H7 (cell line): ENCODE measurements at places on chromosomes 4 and X.
A peak's percentile ranks its signal among the peaks of the same experiment; 100 is the strongest.

DNA sequence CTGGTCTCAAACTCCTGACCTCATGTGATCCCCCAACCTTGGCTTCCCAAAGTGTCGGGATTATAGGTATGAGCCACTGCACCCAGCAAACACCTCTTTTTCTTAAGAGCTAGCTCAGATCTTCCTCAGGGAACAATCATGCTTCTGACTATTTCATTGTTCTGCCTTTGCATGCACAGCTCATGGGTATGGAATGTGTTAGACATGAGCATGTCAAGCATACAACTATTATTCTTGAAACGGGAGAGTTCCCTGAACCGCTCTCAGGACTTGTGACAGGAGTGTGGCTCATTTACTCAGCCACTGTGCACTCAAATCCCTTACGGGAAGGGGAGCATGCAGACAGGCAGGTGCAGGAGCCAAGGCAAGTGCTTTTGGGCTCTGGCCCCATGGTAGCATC is 231.7 kb upstream of the TAPT1 start:
- no peak for DNase-seq

- DNase-seq: no peak
These were observed 8.7 kb downstream of the P2RY8 start for GRCh38 chrX:1528186-1528883.

DNA sequence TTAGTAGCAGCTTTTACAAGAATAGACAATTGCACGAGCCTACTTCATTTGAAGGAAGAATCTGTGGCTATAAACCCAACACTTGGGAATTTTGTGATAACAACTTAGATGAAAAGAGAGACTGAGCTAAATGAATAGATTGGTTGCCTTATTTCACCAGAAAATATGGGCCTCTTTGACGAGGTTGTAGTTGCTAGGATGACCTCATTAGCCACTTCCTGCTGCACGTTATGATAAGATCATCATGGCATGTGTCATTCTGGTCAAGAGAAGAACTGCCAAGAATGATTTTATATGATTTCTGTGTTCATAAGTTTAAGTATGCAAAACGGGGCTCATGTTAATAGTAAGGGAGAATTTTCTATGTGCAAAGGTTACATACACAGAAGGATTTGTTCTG is 321.9 kb upstream of the GIMD1 start:
- DNase-seq: no peak

DNA sequence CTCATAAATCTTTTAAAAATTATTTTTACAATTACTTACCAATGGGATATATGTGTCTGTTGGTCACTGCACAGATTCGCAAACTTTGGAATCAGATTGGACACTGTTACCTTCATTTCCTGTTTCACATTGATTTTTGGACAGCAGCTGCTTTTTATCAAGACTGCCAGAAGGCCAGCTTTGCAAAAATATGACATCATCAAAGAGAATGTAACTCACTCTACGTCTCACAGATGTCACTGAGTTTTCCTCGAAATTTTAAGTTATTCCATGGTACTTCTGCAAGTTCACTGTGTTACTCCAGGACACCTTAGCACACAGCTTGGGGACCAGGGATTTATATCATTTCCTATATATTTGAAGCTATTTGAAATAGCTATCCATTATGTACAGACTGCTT is 31.8 kb upstream of the MAGEB2 start:
- DNase-seq: no peak

DNA sequence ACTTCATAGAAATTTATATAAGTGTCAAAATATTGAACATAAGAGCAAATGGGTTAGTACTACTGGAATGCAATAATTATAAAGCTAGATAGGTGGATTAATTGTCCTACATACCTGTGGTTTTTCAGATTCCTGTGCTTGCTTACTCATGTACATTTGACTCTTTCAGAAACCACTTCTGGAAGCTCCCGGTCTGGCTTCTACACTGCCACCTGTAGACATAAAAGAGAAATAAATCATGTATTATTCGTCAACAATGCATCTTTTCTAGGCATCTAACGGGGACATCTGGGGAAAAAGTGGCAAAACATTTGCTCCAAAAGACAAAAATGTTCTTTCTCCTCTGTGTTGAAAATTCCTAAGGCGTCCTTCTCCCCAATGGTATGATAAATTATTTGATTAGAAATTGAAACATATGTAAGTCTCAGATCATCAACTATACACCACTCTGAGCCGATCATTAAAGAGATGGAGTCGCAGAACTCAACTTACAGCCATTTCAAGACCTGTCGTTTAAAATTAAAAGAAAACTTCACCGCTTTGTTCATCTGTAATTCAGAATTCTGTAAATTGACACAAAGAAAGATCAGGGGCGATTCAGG is 648.7 kb upstream of the DIPK2B start:
- peak; percentile 19 for DNase-seq

- DNase-seq: no peak
These were observed 14.7 kb downstream of the ATP8A1 start for GRCh38 chr4:42642101-42642797.

DNA sequence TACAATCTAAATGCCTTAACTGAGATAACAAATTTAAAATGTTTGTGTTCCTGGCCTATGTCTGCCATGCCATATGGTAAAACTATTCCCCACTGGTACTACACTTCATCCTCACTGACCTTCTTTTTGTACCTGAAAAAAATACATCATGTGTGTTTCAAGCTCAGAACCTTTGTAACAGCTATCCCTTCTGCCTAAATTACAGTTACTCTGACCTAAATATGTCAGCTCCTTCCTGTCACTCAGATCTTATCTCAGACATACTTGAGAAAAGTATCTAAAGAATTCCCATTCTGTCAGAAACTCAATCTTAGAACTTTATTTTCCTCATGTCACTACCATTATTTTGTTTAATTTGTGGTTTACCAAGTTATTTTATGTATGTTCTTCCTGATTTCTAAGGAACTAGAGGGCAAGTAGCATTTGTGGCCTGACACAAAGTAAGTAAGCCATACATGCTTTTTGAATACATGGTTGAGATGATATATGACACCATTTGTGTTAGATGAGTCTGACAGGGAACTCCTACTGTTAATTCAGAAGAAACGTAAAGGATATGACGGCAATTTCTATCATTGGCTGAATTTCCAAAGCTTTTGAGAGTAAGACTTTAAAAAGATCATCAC is 456.5 kb upstream of the NDST3 start:
- DNase-seq: no peak
